Activated CD4-positive, alpha-beta T cell treated with anti-CD3 and anti-CD28 coated beads for 48 hours (primary cell): ENCODE measurements at places on chromosomes 11 and 22.

- no peak for DNase-seq
These were observed 2.9 kb downstream of the OOSP1 start for GRCh38 chr11:59941091-59941490.

DNA sequence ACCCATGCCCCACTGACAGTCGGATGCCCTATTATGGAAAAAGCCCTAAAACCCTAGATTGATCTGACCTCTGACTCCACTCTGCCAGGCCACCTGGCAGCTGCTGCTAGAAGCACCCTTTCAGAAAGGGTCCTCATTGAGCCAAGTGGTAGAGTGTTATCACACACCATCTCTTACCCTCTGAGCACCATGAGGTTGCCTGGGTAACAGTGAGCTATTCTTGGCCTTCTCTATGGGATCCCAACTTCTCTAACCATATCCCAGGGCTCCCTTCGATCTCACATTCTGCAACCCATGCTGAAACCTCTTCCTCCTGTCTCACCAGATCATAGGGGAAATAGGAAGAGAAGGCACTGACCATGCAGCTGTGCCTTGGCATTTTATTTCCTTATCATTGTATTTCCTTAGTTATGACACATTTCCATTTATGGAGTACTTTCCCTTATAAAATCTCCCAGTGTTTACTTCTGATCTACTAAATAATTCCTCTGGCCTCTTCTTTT is 52.7 kb downstream of the MPPED2 start:
- no peak for DNase-seq

DNA sequence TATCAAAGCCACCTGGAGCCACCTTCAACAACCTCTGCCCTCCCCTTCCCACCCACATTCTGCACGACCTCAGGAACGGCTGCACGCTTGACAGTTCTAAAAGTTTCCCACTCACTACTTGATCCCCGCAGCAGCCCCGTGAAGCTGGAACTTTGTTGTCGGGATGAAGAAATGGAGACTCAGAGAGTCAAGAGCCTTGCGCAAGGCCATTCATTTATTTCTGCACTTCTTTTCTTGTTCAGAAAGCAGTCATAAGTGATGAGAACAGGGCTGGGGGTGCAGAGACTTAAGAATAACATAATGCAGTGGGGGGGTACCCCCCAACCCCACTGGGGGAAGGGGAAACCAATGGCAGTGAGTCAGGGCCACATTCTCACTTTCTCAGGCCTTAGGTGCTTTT is 2.2 kb upstream of the ZFTA start:
- no peak for DNase-seq

DNA sequence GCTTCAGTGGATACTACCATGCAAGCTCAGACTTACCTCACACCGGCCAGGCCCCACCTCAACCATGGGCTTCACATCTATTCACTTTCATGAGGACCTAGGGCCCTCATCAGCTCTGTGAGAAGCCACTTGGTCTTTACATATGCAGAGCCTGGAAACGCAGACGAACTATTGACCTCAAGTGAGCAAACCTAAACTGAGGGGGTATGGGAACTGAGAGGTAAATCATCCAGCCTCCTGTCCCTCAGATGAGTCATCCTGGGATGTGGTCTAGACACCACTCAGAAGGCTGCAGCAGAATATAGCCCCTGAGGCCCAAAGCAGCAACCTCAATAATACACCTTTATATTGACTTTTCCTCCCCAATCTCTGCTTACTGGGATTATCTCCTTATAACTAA is 578.0 kb downstream of the INSC start:
- no peak for DNase-seq

DNA sequence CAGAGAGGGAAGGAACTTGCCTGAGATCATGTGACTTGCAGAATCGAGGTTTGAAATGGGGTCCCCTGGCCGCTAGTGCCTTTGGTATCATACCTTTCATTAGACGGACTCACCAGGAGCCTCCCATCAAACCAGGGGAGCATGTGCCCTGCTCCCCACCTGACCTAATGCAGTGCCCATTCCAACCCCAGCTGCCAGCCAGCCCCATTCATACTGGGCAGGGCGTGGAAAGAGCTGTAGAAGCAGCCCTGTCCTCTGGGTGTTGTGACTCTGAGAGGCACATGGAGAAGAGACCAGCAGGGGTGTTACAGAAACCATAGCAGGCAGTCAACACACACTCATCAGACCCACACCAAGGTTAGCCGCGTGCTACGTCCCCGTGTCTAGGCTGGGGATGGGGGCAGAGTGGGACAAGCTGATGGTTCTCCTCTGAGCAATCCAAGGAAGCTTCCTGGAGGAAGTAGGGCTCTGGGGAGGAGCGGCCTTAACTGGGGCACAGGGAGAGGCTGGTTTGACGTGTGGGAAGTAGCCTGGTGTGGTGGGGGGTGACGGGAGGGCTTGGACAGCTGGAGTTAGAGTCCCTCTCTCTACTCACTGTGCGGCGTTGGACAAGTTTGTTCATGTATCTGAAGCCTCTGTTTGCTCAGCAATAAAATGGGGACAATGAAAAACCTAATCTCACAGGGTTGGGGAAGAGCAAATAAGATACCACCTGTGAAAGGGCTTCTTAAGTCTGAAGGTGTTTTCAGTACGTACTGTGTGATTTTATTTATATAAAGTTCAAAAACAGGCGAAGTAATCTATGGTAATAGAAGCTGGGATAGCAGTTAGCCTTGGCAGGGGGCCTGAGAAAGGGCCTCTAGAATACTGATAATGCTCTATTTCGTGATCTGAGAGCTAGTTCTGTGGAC is 14.0 kb downstream of the GRIK4 start:
- no peak for DNase-seq

- DNase-seq = no peak
These were observed 92.4 kb upstream of the NOX4 start for GRCh38 chr11:89583580-89583979.

DNA sequence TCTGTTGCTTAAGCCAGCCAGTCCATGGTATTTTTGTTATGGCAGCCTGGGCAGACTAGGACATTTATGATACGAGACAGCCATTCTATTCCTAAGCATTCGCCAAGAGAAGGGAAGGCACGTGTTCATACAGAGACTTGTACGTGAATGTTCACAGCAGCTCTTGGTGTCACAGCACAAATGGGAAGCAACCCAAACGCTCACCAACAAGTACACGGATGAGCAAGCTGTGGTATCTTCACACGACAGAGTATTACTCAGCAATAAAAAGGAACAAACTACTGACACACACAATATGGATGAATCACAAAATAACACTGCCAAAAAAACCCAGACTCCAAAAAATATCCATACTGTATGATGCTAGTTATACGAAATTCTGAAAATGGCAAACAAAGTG is 85.1 kb downstream of the PHF21B start:
- DNase-seq = no peak

DNA sequence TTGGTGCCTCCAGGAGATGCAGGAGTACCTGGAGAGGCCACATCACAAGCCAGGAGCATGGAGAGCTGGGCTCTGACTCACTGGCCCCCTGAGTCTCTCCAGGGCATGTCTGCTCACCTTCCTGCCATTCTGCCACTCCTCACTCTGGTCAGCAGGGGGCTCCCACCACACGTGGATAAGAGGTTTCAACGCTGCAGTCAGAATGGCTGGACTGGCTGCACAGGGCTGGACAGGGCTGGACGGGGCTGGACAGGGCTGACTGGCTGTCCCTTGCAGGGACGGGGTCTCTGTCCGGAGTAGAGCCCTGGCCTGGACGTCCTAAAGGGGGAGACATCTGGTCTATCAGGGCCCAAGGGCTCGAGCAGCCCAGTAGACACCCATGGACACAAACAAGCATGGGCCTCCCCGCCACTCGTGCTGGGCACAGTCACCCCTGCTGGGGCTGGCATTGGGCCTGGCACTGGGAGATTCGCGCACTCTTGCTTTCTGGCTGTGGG is 34.6 kb downstream of the CYTH4 start:
- DNase-seq = peak; percentile 81

- DNase-seq = no peak
These were observed 6.4 kb downstream of the SLC29A2 start for GRCh38 chr11:66365166-66365565.

DNA sequence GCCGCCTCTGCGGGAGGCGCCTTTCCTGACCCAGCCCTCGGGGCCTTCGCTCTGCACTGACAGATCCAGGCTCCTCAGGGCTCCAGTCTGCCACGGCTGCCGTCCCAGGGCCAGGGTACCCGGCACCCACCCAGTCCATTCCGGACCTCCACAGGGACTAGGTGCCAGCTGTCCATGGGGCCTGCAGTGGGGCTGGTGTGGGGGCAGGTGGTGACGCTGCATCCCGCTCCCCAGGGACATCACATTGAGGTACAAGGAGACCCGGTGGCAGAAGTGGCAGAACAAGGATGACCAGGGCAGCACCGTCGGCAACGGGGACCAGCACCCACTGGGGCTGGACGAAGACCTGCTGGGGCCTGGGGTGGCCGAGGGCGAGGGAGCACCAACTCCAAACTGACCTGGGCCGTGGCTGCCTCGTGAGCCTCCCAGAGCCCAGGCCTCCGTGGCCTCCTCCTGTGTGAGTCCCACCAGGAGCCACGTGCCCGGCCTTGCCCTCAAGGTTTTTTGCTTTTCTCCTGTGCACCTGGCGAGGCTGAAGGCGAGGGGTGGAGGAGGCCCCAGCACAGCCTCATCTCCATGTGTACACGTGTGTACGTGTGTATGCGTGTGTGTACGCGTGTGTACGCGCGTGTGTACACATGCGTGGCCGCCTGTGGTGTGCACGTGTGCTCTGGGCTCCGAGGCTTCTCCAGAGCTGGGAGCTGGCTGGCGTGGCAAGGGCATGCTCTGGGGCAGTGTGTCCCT is 16.7 kb downstream of the RNH1 start:
- DNase-seq = no peak

- DNase-seq = no peak
These were observed 10.4 kb upstream of the CDC42BPG start for GRCh38 chr11:64854534-64855502.

GRCh38 chr11:12587333-12587991 is 86.8 kb upstream of the TEAD1 start:
- DNase-seq = no peak

DNA sequence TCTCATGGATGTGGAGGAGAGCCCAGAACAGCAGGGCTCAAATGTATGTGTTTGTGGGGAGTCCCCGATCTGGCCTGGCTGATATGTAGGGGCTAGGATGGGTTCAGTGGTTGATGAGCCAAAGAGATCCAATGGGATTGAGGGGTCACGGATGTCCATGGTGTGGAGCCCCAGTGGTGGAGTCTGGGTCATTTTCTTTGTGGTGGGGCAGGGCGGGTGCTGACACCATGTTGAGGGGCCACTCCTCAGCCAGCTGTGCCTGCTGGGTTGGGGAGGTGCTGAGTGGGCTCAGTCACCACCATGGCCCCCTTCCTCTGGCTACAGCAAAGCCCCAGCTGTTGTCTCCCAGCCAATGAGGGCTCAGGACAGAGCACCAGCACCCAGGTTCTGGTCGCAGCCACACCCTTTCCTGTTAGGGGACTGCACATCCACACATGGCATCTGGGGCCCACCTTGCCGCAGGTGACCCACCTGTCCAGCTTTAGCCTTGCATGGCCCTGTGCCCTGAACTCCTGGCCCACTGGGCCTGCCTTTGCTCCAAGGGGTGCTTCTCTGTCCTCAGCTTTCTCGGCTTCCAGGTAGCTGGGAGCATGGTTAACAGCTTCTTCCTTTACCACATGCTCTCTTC is 3.2 kb upstream of the GNAZ start:
- DNase-seq = no peak
